ENCODE measurements at places on chromosomes 3 and 15. TPM values are rescaled to one million over a fixed set of nuclear protein-coding genes. Genes with fewer than 3 reads are reported as not detected.

The GTF2E1 gene
- 31.1 TPM for total RNA-seq

The KNL1 gene
- total RNA-seq = 9.3 TPM

The LRRN1 gene
- total RNA-seq = not detected

The CCR8 gene
- not detected for total RNA-seq

The TMCO5A gene
- not detected for total RNA-seq

The STOML1 gene
- 28.3 TPM for total RNA-seq

The LDHAL6B gene
- not detected for total RNA-seq

The GMNC gene
- not detected for total RNA-seq

- DNase-seq = no peak
Measured at GRCh38 chr15:54564166-54564565, 585.9 kb downstream of the UNC13C start.

DNA sequence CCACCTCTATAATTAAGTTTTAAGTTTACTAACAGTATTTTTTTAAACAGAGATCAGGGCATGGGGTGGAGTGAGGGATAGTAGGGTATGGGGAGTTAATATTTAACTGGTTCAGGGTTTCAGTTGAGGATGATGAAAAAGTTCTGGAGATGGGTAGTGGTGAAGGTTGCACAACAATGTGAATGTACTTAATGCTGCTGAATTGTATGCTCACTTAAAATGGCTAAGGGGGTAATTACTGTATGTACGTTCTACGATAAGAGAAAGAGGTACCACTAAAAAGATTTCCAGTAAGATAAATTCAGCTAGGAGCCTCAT is 101.4 kb downstream of the TNIK start:
- no peak for DNase-seq

GRCh38 chr15:101435761-101436160 is 53.7 kb downstream of the PCSK6 start:
- no peak for DNase-seq

- no peak for DNase-seq
Measured at GRCh38 chr3:176795891-176796290, 401.4 kb downstream of the TBL1XR1 start.

DNA sequence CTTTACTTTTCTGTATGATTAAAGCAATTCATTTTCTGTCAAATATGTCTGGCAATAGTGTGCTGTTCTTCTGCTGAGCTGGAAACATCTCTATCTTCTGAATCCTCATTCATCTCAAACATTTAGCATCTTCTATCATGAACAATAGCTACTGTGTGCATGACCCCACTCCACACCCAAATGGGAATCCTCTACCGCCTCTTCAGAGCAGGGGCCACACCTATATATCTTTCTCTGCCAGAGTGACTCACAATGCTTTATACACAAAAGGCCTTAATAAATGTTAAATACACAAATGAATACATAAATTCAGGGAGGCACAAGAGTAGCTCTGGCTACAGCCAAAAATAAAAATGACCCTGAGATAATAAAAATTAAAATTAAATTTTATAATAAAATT is 8.0 kb downstream of the ALDH1A2 start:
- DNase-seq = no peak

GRCh38 chr3:61080737-61081445 is 170.4 kb downstream of the FHIT start:
- DNase-seq = no peak

GRCh38 chr3:126481808-126482502 is 6.3 kb upstream of the ZXDC start:
- DNase-seq = no peak

- DNase-seq = no peak
Measured at GRCh38 chr3:141056751-141057171, 5.6 kb downstream of the SPSB4 start.

- no peak for DNase-seq
Measured at GRCh38 chr3:170840291-170840859, 29.6 kb downstream of the RPL22L1 start.

DNA sequence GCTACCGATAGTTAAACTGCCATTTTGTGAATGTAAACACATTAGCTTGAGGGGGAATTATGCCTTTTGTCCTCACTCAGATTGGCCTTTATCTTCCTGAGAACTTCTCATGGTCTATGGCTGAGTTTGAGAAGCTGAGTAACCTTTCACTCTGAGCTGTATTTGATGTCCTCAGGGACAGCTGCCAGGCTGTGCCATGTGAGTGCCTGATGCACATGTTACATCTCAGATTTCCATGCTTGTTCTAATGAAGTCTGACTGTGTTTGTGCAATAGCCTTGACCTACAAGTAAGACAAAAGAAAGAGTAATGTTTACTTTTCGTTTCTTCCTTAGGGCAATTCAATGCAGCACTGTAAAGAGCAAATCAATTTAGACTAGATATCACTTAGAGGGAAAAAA is 44.1 kb upstream of the ARL6 start:
- no peak for DNase-seq

- no peak for DNase-seq
Measured at GRCh38 chr15:63969652-63970421, 76.4 kb downstream of the DAPK2 start.

Data from HFFc6 (cell line).